ENCODE measurements at places on chromosomes 12 and 14.
A peak's percentile ranks its signal among the peaks of the same experiment; 100 is the strongest.

GRCh38 chr12:85424581-85425348 lies 144.7 kb downstream of the ALX1 start:
- H3K27me3 ChIP-seq, result no peaks in the 10 kb centered on the region
- DNase-seq, result no peak
- no peak overlapping the region for H3K27ac ChIP-seq
- H3K4me3 ChIP-seq, result no peak overlapping the region

GRCh38 chr14:76916040-76916715 lies 90.0 kb downstream of the LRRC74A start:
- no peaks in the 10 kb centered on the region for H3K27me3 ChIP-seq
- H3K27ac ChIP-seq, result no peak overlapping the region
- H3K4me1 ChIP-seq, result peaks cover 70% of the 10 kb centered on the region
- DNase-seq, result no peak
- H3K4me3 ChIP-seq, result no peak overlapping the region
- no peaks in the 10 kb centered on the region for H3K36me3 ChIP-seq

- no peaks in the 10 kb centered on the region for H3K27me3 ChIP-seq
- no peak for DNase-seq
- no peak overlapping the region for H3K4me3 ChIP-seq
- H3K27ac ChIP-seq, result peak overlapping the region; percentile 29
- H3K4me1 ChIP-seq, result no peaks in the 10 kb centered on the region
Observed at GRCh38 chr14:20427231-20428009, 8.5 kb downstream of the KLHL33 start.

DNA sequence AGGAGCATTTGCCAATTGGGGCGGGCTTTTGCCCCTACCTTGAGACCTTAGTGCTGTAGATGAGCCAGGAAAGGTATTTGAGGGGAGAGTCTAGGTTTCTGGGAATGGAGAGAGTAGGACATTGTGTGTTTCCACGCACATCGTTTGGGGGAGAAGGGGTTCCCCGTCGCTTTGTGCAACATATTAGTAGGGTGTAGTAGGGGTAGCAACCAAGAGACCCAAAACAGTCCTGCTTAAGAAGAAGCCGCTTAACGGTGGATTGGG lies 694 bp upstream of the PTGES3 start:
- no peak for DNase-seq
- peaks cover 7% of the 10 kb centered on the region for H3K4me1 ChIP-seq
- H3K36me3 ChIP-seq, result no peaks in the 10 kb centered on the region
- H3K27me3 ChIP-seq, result no peaks in the 10 kb centered on the region

DNA sequence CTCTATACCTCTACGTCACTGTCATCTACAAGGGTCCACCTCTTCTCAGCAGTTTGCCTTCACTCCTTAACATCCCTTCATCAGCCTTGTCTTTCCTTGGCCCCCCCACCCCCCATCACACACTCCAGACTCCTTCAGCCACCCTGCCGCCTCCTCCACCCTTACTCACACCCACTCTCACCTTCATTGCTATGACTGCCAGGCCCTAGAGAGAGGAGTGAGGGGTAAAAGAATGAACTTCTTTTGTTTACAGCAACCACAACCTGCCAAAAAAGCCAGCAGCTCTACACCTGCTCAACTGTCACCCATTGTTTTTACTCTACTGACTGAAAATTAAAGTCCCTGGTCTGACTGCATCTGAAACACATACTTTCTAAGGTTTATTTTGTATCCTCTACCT lies 112.8 kb downstream of the DUSP6 start:
- no peak overlapping the region for H3K4me3 ChIP-seq
- no peak for DNase-seq
- H3K27me3 ChIP-seq, result no peaks in the 10 kb centered on the region
- no peak overlapping the region for H3K27ac ChIP-seq

GRCh38 chr12:74563927-74564326 lies 26.3 kb downstream of the ATXN7L3B start:
- DNase-seq, result no peak
- H3K27ac ChIP-seq, result no peak overlapping the region
- no peaks in the 10 kb centered on the region for H3K27me3 ChIP-seq
- no peaks in the 10 kb centered on the region for H3K36me3 ChIP-seq
- no peaks in the 10 kb centered on the region for H3K4me1 ChIP-seq

All from esophagus squamous epithelium (tissue), 5 donors.